Fibroblast of skin of back (primary cell): ENCODE measurements at places on chromosomes 11 and 22.

DNA sequence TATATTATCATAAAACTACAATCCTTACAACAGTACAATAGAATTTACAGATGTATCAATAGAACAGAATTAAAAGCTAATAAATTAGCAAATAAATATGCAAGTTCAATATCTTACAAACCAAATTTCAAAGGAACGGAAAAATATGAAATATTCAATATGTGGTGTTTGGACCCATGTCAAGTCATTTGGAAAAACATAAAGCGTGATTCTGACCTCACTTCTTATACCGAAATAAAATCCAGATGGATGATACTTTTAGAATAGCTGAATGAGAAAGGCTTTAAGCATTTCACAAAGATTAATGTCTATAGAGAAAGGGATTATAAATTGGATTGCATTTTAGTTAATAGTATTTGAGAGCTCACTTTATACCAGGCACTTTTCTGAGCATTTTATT lies 92.8 kb upstream of the TEAD1 start:
- peak; percentile 21 for DNase-seq

DNA sequence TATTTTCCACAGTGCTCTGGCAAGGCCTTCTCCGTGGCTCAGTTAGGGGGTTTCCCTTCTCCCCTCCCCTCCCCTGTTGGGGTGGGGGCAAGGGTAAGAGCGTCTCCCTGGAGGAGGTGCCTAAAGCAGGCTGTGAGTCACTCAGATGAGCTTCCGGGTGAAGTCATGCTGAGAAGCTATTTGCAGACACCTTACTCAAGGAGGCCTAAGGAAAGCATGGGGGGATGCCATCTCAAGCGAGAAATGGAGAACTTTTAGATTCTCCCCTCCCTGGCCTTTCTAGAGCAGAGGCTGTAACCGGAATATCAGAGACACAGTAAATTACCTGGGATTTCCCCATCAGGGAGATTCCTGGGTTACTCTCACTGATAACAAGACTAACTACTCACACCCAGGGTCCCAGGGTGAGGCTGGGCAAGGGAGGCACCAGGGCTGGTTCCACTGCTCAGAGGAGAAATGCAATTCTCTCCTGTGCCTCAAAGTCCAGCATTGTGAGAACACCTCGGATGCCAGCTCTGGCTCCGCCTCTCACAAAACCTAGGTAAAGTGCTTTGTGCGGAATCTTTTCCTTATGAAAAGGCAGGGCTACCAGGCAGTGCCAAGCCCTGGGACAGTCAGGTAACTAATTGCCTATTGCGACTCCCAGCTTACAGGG lies 123.6 kb downstream of the ABTB2 start:
- DNase-seq: peak; percentile 50

DNA sequence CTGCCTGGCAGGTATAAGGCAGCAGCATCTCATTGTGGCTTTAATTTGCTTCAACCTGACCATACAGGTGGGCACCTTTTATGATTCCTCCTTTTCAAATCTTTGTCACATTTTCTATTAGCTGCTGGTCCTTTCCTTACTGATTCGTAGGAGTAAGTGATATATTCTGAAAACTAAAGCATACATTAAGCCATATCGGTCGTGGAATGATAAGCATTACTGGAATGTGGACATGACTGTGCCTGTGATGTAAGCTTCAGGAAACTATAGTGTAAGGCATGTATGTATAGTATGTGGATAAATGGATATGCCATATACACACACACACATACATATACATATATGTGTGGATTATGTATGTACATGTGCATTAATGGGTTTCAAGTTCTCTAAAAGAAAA lies 20.8 kb downstream of the YPEL1 start:
- peak; percentile 76 for DNase-seq

- DNase-seq: no peak
These were observed 1.5 kb downstream of the CEP295 start for GRCh38 chr11:93663021-93663420.

- peak; percentile 4 for DNase-seq
These were observed 70.0 kb downstream of the SGSM1 start for GRCh38 chr22:24875862-24876506.

GRCh38 chr22:32075997-32076760 lies 33.1 kb downstream of the SLC5A1 start:
- DNase-seq: no peak

DNA sequence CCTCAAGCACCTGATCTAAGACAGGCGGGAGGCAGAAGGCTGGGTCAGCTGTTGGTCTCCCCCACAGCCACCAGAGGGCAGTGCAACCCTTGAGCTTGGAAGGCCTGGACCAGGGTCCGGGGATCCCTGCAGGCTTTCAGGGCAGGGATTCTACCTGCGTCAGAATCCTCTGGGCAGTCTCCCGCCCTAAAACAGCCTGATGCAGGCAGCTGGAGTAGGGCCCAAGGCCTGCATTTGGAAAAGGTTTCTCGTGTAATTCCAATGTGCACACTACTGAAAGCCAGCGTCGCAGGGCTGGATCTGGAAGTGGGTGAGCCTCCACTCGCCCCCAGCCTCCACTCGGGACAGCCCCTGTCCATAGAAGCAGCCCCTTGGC lies 31.8 kb downstream of the BID start:
- peak; percentile 61 for DNase-seq

DNA sequence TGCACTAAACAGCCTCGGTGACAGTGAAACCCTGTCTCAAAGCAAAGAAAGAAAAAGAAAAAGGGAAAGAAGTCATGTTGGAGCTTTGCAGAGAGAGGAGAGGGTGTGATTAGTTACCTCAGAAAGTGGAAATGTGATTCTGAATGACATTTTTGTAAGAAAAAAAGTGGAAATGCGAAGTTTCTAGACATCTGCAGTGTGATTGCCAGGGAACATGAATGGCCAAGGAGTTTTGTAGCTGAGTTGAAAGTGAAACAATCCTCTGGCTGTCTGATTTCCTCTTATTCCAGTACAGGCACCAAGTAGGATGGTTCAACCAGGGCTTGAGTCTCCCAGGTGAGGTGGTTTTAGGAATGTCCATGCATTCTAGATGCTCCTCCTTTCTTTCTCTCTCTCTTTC lies 17.8 kb upstream of the SYVN1 start:
- DNase-seq: no peak

DNA sequence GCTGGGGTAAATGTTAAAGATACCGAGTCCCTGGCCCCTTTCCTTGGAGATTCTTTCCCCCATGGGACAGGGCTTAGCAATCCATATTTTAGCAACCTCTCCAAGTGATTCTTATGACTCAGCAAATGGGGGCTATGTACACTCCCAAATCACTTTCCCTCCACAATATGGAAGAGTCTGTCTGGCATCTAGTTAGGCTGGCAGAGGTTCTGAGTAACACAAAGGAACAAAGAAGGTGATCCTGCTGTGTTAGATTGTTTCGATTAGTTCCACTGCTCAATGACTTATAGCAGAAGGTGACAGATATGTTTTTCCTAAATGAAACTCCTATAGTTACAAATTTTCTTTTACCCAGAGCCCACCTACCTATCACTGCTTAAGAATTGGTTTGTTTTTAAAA lies 154.0 kb upstream of the SYT13 start:
- DNase-seq: no peak

DNA sequence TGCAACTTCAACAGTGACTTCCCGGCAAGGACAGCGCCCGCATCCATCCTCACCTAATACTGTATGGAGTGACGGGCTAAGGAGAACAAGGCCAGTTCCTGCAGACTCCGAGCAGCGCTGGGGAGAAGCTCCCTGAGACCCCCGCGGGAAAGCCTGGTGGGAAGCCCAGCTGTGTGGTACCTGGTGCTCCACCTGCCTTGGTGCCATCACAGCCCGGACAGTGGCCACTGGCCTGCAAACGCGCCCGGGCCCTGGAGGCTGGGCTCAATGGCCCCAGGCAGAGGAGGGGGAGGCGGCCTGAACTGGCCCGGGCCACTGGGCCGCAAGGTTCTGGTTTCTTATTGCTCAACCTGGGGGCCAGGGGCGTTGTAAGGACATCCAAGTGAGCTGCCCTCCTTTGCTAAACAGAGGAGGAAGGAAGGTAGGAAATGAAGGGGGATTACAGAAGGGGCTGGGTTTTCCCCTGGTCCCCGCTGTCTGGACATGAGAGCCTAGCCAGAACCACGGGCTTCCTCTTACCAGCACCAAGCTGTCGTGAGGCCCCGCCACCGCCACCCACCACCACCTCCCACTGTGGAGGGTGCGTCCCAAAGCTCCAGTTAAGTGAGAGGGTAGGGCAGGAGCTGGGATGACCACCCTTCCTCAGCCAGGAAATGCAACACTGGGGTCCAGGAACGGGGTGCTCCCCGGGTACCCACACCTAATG lies 8.5 kb upstream of the CDC42BPG start:
- DNase-seq: no peak

GRCh38 chr11:74380746-74381439 lies 17.3 kb downstream of the PGM2L1 start:
- no peak for DNase-seq

GRCh38 chr11:104858882-104859775 lies 39.1 kb downstream of the CASP12 start:
- no peak for DNase-seq

- no peak for DNase-seq
These were observed 109.9 kb upstream of the CLMP start for GRCh38 chr11:123304828-123305466.

GRCh38 chr22:19454156-19454555 lies 6.6 kb upstream of the C22orf39 start:
- no peak for DNase-seq

DNA sequence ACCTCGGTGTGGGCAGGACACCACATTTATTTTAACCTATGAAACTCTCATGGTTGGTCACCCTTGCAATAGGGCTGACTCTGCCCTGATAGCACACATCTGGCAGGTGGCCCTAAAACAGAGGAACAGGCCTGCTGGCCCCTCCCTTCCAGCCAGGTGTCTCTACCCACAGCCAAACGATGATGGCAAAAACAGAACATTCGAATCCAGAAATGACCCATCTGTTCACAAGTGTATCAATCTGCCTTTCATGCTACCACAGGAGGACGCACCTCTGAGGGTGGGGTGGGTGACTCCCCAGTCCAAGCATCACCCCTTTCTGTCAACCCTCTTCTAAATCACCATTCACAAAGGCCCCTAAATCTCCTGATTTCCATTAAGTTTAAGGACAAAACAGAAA lies 118.1 kb downstream of the ETS1 start:
- DNase-seq: no peak

DNA sequence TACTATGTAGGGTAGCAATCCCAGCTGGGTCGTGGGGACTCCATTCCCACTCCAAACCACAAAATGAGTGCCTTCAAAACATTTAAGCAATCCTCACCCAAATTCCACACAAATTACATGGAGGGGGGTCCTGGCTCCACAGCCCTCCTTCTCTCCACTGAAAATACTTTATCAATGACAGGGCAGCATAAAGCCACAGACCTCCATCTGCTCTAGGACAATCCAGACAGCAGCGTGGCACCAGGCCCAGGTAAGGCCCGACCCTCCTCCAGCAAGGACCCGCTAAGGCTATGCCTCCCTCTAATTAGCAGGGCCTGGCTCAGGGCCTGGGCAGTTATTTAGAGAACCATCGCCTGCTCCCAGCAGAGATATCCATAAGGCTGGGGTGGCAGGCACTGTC lies at the start of gene PANX3:
TSS of gene PANX3 (plus strand) at position 365 of the 400 bp plus-strand sequence. CDS start 129 bp downstream, outside the sequence.
- DNase-seq: no peak

DNA sequence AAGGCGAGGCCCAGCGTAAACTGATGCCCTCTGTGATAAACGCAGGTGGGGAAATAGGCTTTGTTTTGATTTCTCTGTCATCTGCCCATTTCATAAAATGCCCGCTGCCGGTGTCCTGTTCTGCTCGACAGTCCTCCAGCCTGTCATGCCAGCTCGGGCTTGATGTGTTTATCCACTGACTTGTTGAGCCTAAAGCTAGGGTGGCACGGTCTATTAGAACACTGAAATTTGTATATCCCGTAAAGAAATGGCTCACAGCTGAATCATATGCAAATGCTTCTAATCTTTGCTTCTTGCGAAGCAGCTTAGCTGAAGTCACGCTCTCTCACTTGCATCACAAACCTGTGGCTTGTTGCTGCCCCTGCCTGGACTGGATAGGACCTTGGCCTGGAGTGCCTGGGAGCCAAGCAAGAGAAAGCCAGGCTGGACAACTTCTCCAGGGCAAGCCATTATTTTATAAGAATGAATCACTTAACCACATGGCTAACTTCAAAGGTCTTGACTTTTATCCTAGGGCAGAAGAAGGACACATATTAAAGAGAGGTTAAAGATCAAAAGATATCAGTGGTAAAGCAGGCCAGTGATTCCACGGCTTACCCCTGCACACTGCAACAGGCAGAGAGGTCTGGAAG lies 33.1 kb downstream of the EHF start:
- peak; percentile 60 for DNase-seq

DNA sequence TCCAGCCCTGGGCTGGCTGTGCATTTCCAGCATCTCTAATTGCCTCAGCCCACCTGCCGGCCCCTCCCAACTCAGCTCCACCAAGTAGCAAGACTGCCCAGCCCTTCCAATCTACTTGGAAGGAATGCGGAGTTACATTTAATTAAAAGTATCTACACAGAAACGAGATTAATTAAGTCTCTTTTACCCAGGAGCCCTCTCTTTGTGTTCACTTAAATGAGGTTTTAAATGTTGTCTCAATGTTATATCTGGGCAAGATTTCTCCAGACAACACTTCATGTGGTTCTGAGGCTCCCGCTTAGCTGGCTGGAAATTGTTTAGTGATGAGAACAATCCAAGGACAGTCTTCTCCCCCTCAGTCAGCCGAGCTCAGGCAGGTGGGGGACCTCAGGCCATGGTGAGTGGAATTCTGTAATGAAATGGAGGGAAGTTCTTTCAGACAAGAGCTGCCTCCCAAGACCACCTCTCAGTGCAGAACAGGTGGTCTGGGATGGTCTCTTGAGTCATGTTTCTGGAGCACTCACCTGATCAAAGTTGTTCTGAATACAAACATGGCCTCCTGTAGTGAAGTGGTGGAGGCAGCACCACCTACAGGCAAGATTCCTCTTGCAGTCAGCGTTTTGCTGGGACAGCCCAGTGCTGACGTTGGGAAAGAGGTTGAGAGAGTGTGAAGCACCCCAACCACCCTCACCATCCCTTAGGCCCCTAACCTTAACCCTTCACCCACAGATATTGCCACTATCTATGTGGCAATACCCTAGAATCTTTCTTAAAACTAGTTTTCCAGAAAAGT lies 371.6 kb downstream of the CADM1 start:
- DNase-seq: no peak

GRCh38 chr11:94768602-94769541 lies 716 bp downstream of the AMOTL1 start:
- DNase-seq: peak; percentile 54

GRCh38 chr11:70029115-70029860 lies 48.8 kb upstream of the ANO1 start:
- DNase-seq: peak; percentile 13
